ENCODE measurements at places on chromosomes 5 and 9. TPM values are rescaled to one million over a fixed set of nuclear protein-coding genes. Genes with fewer than 3 reads are reported as not detected.

The IL7R gene
- total RNA-seq, result 7.3 TPM

The RASGEF1C gene
- total RNA-seq, result not detected

The NEURL1B gene
- total RNA-seq, result 0.11 TPM

The CFAP90 gene
- not detected for total RNA-seq

The PAPPA gene
- 0.30 TPM for total RNA-seq
